ENCODE measurements at places on chromosomes 5 and 9.

- DNase-seq, result no peak
These were observed 90.8 kb downstream of the LHX2 start for GRCh38 chr9:124102363-124102762.

- DNase-seq, result no peak
These were observed 78.3 kb downstream of the CEP120 start for GRCh38 chr5:123344816-123345426.

DNA sequence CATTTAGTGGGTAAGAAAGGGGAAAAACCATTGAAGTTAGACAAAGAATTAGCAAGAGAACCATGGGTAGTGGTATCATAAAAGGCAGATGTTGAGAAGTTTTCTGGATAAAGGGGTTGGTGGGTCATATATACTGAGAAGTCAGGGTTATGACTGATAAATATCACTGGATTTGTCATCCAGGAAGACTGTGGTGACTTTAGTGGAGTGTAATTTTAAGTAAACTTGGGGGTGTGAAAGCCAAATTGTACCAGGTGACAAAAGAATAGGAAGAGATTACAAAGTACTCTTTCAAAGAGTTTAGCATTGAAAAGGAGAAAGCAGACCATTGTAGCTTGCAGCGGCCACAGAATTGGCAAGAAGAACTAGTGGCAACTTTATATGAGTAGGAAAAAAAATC, 315.2 kb upstream of the DMAC1 start:
- no peak for DNase-seq

- DNase-seq, result no peak
These were observed 2.6 kb upstream of the NFIL3 start for GRCh38 chr9:91426123-91426745.

- DNase-seq, result no peak
These were observed 97.9 kb downstream of the MVB12B start for GRCh38 chr9:126424511-126424910.

DNA sequence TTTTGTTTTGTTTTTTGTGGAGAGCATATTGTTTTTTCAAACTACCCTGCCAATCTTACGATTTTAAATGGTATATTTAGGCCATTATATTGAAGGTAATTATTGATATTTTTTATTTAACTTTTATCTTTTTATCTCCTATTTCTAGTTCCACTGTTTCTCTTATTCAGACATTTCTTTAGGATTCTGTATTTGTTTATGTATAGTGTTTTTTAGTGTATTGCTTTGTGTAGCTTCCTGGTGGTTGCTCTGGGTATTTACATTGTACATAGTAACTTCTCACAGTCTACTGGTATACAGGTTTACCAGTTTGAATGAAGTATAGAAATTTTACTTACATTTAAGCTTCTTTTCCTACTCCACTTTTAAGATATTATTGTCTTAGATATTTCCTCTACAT, 63.2 kb downstream of the ERCC6L2 start:
- DNase-seq, result no peak

DNA sequence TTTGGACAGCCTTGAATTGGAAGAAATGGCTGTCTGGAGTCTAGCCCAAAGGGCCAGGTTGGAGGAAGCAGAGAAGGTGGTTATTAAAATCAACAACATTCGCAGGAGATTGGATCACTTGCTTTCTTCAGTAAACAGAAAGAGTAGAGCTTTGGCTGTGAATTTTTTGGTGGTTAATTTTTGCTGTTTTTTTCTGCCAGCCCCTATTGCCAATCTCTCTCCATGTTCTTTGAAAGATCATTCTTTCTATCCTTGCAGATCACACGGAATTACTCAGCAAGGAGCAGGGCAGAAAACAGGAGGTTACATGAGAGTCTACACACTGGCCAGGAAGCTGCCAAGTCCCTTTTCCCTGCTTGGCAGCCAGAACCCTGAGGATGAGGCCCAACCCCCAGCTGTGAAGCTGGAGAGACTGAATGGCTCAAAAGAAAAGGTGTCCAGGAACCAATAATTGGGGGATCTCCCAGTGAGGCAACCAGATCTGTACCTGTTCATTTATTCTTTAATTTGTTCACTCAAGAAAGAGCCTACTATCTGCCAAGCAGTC, 13.0 kb downstream of the GLRX start:
- DNase-seq, result no peak

DNA sequence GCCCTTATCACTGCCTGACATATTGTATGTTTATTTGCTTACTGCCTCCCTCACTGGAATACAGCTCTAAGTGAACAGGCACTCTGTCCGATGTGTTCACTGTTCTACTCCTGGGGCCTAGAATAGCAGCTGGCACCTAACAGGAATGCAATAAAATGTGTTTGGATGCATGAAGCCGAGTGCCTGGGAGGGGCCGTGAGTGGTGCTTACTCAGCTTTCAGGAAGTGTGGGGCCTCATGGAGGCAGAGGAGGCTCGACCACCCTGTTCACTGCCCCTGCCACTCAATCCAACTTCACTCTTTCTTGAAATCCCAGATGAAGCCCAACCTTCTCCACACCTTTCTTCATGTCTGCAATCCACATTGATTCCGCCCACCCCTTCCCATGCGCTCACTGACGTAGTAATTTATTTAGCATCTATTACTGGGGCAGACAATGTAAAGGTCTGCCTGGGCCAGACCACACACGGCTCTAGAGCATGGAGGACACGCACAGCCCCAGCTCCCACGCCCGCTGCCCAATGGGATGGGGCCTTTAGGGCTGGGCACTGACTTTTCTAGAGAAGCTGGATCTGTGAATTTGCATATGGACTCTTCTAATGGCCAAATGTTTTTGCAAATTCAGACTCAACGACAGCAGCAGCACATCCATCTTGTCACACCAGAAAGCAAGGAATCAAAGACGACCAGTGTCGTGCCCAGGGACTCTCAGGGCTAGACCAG, 21.3 kb downstream of the TBC1D9B start:
- no peak for DNase-seq

- DNase-seq, result no peak
These were observed 497.9 kb downstream of the ARHGEF28 start for GRCh38 chr5:74123929-74124328.

DNA sequence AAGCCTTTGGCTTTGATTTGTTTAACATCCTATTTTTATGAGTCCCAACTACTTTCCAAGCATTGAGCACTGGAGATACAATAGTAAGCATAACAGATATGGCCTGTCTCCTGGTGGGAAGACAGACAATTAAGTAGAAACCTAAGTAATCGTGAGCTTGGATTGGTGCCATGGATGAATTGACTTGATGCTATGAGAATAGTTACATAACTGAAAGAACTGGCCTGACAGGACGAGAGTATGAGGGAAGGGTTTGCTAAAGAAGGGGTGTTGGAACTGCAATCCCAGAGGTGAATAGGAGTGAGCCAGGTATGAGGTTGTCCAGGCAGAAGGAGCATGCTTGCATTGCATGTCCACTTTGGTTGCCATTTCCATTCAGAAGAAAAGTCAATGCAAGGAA, 52.4 kb downstream of the GPR21 start:
- DNase-seq, result no peak

GRCh38 chr5:139382807-139383206, 290 bp downstream of the SLC23A1 start:
- no peak for DNase-seq

Measured in RWPE2 (cell line).